ENCODE measurements at places on chromosomes 16 and 17. TPM values are rescaled to one million over a fixed set of nuclear protein-coding genes. Genes with fewer than 3 reads are reported as not detected.

DNA sequence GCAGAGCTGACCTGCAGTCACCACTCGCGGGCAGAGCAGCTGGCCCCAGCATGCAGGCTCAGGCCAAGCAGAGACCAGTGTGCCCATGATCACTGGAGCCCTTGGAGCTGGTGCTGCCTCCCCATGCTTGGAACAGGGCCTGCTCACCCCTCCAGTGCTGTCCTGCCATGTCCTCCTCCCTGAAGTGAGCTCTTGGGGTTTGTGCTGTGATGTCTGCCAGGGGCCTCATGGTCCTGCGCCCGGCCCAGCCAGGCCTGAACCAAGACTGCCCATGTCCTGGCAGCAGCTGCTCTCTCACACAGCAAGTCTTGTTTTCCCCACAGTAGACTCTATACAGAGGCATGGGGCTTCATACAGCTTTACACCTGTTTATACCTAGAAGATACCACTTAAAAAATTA, 24.6 kb downstream of the TMEM11 start:
- peaks cover 4% of the 10 kb centered on the region for H3K36me3 ChIP-seq
- H3K4me1 ChIP-seq = peaks cover 7% of the 10 kb centered on the region
- no peak overlapping the region for H3K4me3 ChIP-seq
- no peaks in the 10 kb centered on the region for H3K27me3 ChIP-seq
- H3K27ac ChIP-seq = no peak overlapping the region

GRCh38 chr17:38476549-38476948, 48.3 kb downstream of the ARHGAP23 start:
- H3K27ac ChIP-seq = no peak overlapping the region
- no peak overlapping the region for H3K4me3 ChIP-seq
- H3K36me3 ChIP-seq = no peaks in the 10 kb centered on the region
- H3K4me1 ChIP-seq = no peaks in the 10 kb centered on the region
- DNase-seq = no peak

- no peak overlapping the region for H3K27ac ChIP-seq
- no peaks in the 10 kb centered on the region for H3K4me1 ChIP-seq
- peaks cover 12% of the 10 kb centered on the region for H3K36me3 ChIP-seq
- DNase-seq = peak; percentile 39
- H3K4me3 ChIP-seq = no peak overlapping the region
Measured at GRCh38 chr16:47258874-47259461, 115.2 kb upstream of the NETO2 start.

DNA sequence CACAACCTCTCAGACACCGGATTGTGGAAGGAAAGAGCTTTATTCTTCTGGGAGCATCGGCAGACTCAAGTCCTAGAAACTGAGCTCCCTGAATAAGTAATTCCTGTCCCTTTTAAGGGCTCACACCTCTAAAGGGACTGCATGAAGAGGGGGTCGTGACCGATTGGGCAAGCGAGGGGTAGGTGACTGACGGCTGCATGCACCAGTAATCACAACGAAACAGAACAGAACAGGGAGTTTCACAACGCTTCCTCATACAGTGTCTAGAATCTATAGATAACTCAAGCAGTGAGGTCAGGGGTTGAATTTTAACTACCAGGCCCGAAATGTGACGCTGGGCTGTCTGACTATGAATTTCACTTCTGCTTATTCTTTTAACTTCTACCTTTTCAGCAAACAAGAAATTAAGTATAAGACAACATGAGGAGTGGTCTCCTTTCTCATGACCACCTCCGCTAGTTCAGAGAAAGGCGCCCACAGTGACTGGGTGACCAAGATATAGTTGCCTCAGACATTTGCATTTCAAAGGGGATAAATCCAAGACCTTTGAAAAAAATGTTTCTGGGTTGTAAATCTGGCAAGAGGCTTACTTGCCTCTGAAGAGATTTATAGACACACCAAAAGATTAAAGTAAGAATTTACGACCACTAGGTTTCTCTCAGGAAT, 88.4 kb upstream of the ATF7IP2 start:
- peaks cover 1% of the 10 kb centered on the region for H3K36me3 ChIP-seq
- DNase-seq = no peak
- peaks cover 3% of the 10 kb centered on the region for H3K27me3 ChIP-seq
- no peak overlapping the region for H3K27ac ChIP-seq
- no peaks in the 10 kb centered on the region for H3K4me1 ChIP-seq
- no peak overlapping the region for H3K4me3 ChIP-seq

- peaks cover 5% of the 10 kb centered on the region for H3K4me1 ChIP-seq
- H3K27me3 ChIP-seq = no peaks in the 10 kb centered on the region
- DNase-seq = peak; percentile 74
- no peak overlapping the region for H3K27ac ChIP-seq
Measured at GRCh38 chr16:50644729-50645128, 36.4 kb downstream of the SNX20 start.

DNA sequence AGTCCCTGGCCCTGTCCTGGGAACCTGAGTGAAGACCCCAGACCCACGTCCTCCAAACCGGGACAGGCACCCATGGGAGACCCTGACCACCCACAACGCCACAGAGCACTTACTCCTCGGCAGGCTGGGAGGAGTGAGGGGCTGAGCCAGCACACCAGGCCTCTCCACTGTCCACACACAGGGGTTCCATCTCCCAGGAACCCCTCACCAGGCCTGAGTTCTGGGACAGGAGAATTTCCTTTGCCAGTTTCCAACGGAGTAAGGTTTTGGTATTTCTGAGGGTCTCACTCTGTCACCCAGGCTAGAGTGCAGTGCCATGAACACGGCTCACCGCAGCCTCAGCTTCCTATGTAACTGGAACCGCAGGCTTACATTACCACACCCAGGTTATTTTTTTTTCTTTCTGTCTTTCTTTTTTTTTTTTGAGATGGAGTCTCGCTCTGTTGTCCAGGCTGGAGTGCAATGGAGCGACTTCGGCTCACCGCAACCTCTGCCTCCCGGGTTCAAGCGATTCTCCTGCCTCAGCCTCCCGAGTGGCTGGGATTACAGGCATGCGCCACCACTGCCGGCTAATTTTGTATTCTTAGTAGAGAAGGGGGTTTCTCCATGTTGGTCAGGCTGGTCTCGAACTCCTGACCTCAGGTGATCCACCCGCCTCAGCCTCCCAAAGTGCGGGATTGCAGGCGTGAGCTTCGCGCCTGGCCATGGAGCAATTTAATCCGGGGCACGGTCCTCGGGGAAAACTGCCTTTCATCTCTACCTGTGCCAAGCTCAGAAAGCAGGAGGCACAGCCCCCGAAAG, 1.6 kb downstream of the PGAP6 start:
- no peaks in the 10 kb centered on the region for H3K27me3 ChIP-seq
- H3K27ac ChIP-seq = peak overlapping the region; percentile 71
- H3K4me1 ChIP-seq = peaks cover 28% of the 10 kb centered on the region
- H3K36me3 ChIP-seq = no peaks in the 10 kb centered on the region
- peak overlapping the region; percentile 70 for H3K4me3 ChIP-seq

GRCh38 chr16:83842291-83842690, 34.5 kb downstream of the HSBP1 start:
- no peak overlapping the region for H3K4me3 ChIP-seq
- H3K27ac ChIP-seq = no peak overlapping the region

GRCh38 chr16:361341-361871, 8.9 kb upstream of the AXIN1 start:
- no peak overlapping the region for H3K4me3 ChIP-seq
- H3K4me1 ChIP-seq = peaks cover 6% of the 10 kb centered on the region
- no peak for DNase-seq
- H3K27ac ChIP-seq = no peak overlapping the region
- no peaks in the 10 kb centered on the region for H3K27me3 ChIP-seq

GRCh38 chr16:81163671-81164070, 67.5 kb upstream of the GCSH start:
- no peak overlapping the region for H3K27ac ChIP-seq
- no peak overlapping the region for H3K4me3 ChIP-seq
- H3K27me3 ChIP-seq = peaks cover 4% of the 10 kb centered on the region
- no peak for DNase-seq

DNA sequence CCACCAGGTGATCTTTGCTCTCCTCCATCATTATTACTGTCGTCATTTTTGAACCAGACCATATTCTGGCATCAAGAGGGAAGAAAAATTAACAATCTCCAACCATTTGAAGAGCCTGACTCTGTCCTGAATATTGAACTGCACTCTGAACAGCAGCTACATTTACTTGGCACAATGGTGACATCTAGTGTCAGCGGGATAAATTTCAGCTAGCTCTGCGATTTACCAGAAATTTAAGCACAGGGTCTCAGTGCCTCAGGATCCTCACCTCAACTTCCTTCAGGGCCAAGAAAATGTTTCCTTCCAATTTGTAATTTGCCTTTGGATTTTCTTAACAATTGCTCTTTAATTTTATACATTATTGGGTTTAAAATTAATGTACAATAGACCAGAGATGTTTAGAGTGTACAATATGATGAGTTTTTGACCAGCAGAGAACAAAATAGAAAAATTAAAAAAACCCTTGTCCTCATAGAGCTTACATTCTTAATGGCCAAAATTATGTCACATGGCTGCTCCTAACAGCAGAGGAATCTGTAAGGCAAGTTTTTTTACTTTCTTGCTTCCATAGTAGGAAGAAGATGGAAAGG, 10.7 kb upstream of the ZNF19 start:
- H3K4me3 ChIP-seq = no peak overlapping the region
- no peak overlapping the region for H3K27ac ChIP-seq
- H3K36me3 ChIP-seq = no peaks in the 10 kb centered on the region
- peaks cover 1% of the 10 kb centered on the region for H3K27me3 ChIP-seq

DNA sequence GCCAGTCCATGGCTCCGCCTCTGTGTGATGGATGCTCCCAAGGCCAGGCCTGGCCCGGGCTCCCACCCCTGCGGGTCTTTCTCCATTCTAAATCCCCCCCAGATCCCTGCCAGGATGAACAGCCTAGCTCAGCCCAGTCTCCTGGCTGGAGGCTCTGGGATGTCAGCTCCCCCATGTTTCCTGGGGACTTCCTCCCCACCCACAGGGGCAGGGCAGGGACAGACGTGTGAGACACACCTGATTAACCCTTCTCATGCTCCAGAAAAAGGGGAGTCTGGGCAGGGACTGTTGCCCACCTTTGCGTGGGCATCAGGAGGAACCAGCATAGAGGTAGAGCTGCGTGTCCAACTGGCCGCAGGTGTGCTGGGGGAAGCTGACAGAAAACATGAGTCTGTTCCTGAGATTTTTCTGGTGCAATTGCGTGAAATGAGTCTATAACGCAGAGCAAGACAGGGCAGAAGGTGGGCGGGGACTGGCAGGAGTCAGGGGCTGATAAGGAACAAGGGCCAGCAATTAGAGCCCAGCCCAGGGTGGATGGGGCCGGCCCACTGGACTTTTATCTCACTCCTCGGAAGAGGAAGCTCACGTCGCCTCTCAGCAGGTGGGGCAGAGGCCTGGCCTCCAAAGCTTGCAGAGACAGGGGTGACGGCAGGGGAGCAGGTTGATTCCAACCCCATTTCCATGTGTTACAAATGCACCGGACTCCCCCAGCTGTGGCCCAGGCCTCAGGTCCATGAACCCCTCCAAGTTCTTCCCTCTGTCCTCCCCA, 238.2 kb downstream of the RBFOX3 start:
- no peaks in the 10 kb centered on the region for H3K36me3 ChIP-seq
- peaks cover 15% of the 10 kb centered on the region for H3K27me3 ChIP-seq
- H3K4me1 ChIP-seq = no peaks in the 10 kb centered on the region

Gene TMC8
- total RNA-seq = 197 TPM

Gene NHLRC4
- total RNA-seq = 0.41 TPM

Gene SLFN5
- total RNA-seq = 32.7 TPM

Gene PIK3R6
- total RNA-seq = 3.9 TPM

Gene PPY
- total RNA-seq = not detected

Gene PLA2G10
- total RNA-seq = not detected

Measured in activated CD8-positive, alpha-beta T cell treated with anti-CD3 and anti-CD28 coated beads for 36 hours (primary cell).